ENCODE measurements at places on chromosomes 16 and 17.

GRCh38 chr16:73878611-73879010, 418.0 kb upstream of the PSMD7 start:
- peak; percentile 46 for DNase-seq

DNA sequence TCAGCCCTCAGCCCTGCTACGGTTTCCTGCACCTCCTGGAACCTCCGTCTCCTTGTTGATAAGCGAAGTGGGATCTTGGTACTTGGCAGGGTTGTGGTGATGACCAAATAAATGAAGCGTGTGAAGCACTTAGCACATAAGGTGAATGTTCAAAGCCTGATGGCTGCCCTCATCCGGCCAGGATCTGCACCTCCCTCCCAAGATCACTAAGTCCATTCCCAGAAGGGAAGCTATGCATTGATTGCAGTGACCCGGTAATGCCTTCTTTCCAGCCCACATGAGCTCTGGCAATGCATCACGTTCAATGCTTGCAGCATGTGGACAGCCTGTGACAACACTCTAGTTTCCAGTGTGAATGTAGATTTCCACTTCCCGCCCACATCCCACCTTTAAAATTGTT, 24.9 kb upstream of the RHOT1 start:
- no peak for DNase-seq

DNA sequence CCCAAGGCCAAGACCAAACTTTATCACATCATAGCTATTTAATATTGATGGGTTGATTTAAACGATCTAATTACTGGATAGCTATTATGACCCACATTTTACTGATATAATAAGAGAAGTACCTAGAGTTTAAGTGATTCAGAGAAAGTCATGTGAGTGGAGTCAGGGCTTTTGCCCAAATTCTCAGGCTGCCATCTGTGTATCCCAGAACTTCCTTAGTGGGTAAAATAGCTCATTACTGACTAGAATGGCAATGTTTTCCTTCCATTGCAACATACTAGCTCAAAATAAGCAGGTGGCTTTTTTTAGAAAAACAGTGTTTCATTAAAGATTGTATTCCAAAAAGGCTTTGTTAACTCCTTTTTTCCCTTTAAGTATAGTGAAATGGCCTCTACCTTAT, 113.9 kb upstream of the MAF start:
- no peak for DNase-seq

DNA sequence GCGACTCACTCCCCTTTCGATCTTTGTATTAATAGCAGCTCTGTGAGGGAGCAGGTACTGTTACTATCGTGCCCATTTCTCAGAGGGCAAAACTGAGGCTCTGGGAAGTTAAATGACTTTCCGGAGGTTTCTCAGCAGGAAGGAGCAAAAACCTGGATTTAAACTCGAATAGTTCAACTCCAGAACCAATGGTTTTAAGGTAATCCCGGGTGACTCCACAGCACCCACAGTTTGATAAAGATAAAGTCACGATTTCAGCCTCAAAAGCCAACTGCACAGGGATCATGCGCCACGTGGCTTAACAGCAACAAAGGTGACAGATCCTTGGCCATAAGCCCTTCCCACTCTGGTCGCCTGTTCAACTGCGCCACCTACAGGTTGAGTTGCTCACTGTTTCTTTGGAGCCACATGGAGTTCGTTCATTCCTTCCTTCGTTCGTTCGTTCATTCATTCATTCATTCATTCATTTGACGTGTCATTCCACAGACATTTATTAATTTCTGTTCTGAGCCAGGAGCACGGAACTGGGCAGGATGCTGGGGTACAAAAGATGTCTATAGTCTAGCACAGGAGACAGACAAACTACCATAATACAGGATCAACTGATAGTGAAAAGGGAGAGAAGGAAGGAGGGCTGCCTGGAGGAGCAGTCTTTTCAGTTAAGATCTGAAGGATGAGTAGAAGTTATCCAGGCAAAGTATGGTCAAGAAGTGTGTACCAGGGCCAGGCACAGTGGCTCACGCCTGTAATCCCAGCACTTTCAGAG, 134.8 kb downstream of the HS3ST2 start:
- peak; percentile 77 for DNase-seq

- no peak for DNase-seq
Measured at GRCh38 chr17:39791111-39791992, 53.6 kb downstream of the GRB7 start.

- DNase-seq, result peak; percentile 87
Measured at GRCh38 chr16:1929105-1929504, 10.9 kb upstream of the HS3ST6 start.

DNA sequence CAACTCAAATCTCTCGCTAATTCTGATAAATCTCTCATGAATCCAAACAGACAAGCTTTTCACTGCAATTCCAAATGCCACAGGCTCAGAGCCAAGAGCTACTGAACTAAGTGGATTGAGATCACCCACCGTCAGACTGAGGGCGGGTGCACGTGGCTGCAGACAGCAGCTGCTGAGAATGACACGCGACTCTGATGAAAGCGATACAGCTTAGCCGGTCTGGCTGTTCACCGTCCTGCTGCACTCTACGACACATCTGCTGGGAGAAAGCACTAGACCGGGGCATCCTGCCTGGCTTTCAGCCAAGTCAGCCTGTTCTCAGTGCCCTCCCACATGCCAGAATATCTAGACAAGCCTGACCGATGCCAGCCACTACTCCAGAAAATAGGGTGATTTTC, 42.6 kb downstream of the KLHDC4 start:
- DNase-seq, result peak; percentile 99

- DNase-seq, result peak; percentile 52
Measured at GRCh38 chr17:79033741-79034501, 10.0 kb downstream of the C1QTNF1 start.

GRCh38 chr17:7922845-7923628, 6.6 kb downstream of the KCNAB3 start:
- no peak for DNase-seq

GRCh38 chr16:27518226-27518625, 31.5 kb downstream of the GTF3C1 start:
- no peak for DNase-seq
